ENCODE measurements at places on chromosomes 7 and 10. TPM values are rescaled to one million over a fixed set of nuclear protein-coding genes. Genes with fewer than 3 reads are reported as not detected.

DNA sequence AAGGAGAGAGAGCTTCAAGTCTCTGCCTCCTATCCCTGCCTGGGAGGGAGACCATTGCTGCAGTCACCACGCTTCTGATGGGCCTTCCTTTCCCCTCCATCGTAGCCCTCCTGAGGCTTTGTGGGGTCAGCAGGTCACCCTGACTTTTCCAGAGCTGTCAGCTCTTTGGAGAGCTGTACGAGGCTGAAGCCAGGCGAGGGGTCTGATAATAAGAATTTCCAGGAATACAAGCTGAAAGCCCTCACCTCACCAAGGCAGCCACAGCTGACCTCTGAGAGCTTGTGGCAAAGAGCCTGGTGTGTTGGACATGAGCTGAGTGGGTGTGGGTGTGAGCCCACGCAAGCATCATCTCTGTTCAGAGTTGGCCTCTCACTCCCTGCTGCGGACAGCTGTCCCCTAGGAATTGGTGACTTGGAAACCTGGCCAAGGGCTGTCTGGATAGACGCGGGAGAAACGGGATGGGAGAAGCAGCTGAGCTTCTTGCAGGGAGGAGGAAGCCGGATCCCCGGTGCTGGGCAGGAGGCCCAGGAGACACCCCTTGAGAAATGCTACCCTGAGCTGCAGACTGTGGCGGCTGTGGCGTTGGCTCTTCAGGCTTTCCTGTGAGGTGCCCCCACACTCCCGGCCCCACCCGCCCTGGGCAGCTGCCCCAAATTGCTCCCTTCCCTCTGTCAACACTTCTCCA lies 122.1 kb upstream of the BTBD16 start:
- DNase-seq: no peak

DNA sequence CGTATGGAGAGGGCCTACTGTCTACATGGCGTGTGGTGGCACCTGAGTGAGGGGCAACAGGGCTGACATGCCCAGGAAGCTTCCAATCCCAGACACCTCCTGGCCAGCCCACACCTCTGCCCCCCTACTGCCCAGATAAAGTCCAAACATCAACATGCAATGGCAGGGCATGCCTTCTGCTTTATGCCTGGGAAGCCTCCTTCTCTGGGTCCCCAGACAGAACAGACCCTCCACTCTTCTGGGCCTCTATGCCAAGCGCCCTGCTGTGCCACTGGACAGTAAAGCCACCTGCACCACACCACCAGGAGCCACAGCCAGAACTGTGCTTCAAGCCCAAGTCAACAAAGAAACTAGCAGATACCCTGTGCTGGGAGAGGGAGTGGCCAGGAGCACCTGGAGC lies 12.5 kb downstream of the TMEM72 start:
- no peak for DNase-seq

GRCh38 chr10:73655257-73655989 lies 406 bp downstream of the SYNPO2L start:
- DNase-seq: no peak

DNA sequence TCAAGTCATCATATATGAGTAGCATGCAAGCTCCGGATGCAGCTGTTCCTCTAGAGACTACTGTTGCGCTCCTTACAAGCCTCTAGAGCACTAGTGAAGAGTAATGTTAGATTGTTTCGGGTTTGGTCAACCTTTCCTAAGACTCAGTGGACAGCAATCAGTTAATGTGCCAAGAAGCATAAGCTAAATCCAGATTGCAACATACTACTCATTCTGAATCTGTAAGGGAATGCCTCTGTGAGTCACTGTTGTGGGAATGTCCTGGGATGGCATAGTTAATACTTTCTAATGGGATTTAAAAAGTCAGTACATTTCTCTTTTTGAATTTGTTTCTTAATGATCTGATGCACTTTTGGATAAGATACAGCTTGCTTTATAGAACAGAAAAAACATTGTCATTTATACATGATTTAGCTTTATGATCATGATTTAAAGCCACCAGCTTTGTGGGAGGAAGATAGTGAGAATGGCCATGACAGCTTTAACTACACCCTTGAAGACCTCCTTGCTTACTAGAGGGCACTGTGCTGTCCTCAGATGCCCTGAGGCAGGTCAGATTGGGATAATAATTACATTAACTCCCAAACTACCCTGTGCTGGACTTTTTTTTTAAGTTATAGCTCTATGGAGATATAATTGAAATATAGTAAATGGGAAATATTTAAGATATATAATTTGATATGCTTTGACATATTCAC lies 138.4 kb downstream of the SDK1 start:
- DNase-seq: no peak

- DNase-seq: no peak
Observed at GRCh38 chr7:23121165-23121564, 15.6 kb downstream of the KLHL7 start.

DNA sequence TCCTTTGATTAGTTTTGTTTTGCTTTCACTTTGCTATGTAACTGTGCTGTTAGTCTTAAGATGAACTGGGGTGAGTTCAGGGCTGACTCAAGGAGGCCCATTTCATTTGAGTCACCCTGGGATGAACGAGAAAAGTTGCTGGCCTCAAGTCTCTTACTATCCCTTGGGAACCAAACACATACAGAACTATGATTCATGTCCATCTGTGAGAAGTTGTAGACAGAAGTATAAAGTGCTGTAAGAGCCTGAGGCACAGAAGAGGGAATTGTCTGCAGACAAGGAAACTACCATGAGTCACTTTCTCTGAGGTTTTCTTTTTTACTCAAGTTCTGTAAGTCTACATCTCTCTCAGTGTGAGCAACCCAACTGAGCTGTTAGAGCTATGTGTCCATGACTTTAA lies 179.8 kb upstream of the CSTF2T start:
- no peak for DNase-seq

GRCh38 chr10:54441275-54441674 lies 359.8 kb downstream of the PCDH15 start:
- peak; percentile 18 for DNase-seq

DNA sequence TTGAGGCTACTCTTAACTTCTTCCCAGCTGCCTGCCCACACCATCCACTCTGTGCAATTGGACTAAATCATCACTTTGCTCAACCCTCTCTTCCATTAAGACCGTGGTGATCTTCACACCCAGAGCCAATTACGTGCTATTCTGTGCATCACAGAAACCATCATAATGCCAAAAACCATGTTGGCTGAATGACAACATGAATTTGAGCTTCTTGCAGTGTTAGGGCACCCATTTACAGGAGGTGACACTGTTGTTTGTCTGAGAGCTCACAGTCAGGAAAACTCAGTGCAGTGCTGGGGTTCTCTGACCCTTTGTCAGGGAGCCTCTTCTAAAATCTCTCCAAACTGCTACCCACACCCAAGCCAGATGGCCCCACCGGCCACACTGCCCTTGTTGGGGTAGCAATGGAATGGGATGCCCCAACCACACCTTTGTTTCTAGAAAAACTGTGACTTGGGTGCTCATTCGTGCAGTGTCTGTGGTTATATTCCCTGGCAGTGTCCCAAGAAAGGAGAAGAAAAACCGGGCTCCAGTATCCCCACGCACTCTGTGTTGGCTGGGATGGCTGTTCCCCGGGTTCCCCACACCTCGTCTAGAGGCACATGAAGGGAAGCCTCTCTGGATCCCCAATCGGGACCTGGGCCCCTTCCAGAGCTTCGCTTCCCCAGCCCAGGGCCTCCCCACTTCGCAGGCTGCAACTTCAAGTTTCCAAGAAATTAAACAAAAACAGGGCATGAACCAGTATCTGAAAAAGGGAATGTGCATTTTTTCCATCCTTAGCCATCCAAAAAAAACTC lies 2.0 kb upstream of the TNS3 start:
- DNase-seq: no peak

GRCh38 chr7:158259671-158260418 lies 327.8 kb downstream of the PTPRN2 start:
- no peak for DNase-seq

SLC16A12 gene
- total RNA-seq: 0.43 TPM

GPR146 gene
- total RNA-seq: 8.3 TPM

PLPP4 gene
- total RNA-seq: 0.60 TPM

ZEB1 gene
- total RNA-seq: 52.5 TPM

GPR15LG gene
- 0.32 TPM for total RNA-seq
